CD4-positive, alpha-beta T cell treated with Interleukin-10 for 1 hour (primary cell): ENCODE measurements at places on chromosomes 6 and 20.

DNA sequence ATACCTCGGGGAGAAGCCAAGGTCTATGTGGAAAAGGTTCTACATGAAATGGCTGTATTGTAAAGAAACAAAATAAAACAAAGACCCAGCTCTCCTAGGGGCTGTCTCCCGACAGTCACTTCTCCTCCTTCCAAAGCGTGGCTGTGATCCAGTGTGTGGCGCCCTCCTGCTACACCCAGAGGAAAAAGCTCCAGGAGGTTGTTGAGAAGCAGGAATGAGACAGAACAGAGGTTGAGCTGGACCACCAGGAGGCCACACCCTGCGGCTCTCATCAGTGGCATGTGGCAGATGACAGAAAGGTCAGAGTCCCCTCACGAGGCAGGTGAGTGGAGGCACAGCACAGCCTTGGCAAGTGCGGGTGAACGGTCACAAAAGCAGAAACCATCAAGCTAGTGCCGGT is 236.0 kb downstream of the TBXT start:
- DNase-seq = no peak

GRCh38 chr20:53664121-53664520 is 70.5 kb upstream of the ZNF217 start:
- no peak for DNase-seq

GRCh38 chr6:148222846-148223245 is 119.8 kb upstream of the SASH1 start:
- no peak for DNase-seq

GRCh38 chr6:161342039-161342438 is 68.2 kb upstream of the AGPAT4 start:
- DNase-seq = no peak

DNA sequence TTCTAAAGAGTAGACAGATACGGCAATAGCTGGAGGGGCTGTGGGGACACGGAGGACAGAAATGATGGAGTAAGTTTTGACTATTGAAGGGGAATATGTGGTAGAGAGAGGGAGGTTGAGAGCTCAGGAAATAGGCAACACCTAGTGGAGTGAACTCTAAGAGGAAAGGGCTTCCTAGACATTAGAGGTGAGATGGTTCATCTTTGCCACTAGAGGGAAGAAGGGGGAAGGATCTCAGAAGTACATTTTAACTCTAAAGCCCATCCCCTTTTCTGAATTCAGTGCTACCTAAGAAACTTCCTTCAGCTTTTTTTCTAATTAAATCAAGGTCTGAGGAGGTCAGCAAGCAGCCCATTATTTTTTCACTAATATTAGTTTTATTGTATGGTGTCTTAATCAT is 689.4 kb upstream of the MAP3K7 start:
- no peak for DNase-seq

DNA sequence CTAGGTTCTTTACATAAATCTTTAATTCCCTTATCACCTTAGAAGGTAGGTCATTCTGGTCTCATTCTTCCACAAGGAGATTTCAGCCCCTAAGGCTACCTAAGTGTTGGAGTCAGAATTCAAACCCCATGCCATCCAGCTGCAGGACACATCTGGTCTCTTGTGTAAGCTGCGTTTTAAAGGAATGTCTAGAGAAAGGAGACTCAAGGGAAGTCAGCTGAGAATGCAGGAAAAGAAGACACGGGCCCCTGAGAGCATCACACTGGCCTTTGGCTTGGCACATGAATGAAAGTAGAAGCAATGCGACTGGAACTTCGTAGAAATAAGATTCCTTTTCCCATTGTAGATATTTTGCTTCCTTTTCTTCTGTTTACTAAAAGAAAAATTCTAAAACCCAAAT is 76.7 kb upstream of the SYNJ2 start:
- DNase-seq = no peak

- DNase-seq = no peak
Observed at GRCh38 chr20:58078741-58079522, 149.5 kb downstream of the ANKRD60 start.

DNA sequence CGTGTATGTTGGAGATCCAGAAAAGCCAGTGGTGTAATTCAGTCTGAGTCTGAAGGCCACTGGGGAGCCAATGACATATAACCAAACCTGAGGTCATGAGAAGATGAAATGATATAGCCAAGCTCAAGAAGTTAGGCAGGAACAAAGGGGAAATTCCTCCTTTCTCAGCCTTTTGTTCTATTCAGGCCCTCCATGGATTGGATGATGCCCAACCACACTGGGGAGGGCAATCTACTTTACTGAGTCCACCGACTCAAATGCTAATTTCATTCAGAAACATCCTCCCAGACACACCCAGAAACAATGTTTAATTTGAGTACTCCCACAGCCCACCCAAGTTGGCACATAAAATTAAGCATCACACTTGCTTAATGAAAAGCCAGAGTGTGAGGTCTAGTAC is 183.6 kb downstream of the GJA1 start:
- no peak for DNase-seq

GRCh38 chr6:7025861-7026260 is 81.9 kb upstream of the RREB1 start:
- no peak for DNase-seq

GRCh38 chr6:112086744-112087135 is 542 bp downstream of the TUBE1 start:
- peak; percentile 21 for DNase-seq

DNA sequence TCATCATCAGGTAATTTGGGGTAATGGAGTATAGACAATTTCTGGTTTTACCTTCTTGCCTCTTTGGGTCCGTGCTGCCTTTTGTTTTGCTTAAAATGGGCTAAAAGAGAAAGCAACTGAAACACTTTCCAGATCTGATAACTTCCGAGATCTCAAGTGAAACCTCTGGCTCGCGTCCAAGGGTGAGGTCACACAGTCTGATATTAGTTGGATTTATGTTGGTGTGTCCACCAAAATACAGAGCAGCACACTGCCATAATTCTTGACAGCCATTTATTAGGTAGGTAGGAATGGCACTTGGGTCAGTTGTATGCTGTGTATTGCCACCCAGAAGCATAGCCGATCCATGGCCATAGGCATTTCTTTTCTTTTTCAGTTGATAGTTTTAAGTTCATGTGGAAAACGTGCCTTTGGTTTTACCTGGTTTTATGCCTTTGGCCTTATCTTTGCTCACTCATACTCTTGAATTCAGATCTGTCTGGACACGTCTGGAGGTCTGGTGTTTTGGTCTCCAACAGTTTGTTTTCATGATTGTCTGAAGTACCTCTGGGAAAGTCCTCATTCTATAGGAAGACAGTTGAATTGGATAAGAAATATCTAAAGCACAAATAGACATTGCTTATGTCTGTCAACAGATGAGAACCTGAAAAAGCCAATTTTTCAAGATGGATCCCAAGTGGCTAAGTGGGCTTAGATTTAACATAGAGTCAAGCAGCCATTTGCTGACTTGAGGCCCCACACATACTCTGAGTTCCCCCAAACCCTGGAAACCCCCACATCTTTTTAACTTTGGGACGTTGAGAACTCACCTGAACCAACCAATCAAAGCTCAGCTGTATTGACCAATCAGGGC is 320.8 kb downstream of the SOX4 start:
- peak; percentile 4 for DNase-seq

DNA sequence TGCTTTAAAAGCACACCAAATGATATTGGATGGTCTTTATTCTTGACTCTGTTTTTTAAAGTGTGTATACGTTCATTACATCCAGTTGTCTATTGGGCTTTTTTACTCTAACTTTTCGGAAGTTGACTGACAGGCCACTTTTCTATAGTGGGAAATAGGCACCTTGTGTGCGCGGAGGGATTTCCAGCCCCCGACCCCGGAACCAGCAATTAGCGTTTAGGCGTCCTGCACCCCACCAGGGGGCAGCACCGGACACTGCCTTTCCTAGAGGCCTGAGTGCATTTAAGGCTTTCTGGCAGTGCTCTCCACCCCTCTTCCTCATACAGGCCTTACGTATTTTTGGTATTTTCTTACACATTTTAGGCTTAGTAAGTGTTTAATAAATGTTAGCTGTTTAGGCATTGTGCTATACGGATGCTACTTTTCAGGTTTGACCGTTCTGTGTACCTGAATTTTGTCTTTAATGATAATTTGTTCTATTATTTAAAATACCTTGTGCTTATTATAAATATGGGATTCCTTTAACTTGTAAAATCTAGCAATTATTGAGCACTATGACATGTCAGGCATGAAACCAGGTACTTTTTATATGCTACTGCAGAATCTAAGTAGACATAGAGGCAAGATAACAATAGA is 231.8 kb downstream of the BCKDHB start:
- DNase-seq = peak; percentile 56

DNA sequence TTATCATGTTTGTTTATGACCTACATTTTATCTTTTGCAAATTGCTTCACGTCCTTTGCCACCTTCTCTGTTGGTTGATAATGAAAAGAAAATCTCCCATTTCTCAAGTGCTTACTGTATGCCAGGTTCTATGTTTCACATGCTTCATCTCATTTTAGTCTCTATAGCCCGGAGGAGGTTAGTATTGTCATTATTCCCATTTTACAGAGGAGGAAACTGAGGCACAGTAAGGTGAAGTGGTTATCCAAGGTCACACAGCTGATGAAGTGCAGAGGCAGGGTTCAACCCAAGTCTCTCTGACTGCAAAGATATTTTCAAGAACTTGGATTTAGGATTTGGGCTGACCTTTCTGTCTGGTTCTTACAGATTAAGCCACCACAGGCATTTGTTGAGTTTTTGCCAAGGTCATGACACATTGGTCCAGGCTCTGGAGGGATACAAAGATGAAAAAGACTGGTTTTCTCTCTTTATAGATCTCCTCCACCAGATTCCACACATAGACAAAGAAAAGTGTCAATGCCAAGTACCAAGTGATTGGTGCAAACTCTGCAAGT is 20.6 kb downstream of the CNBD2 start:
- no peak for DNase-seq

GRCh38 chr6:157928428-157928827 is 53.2 kb upstream of the SYNJ2 start:
- no peak for DNase-seq

DNA sequence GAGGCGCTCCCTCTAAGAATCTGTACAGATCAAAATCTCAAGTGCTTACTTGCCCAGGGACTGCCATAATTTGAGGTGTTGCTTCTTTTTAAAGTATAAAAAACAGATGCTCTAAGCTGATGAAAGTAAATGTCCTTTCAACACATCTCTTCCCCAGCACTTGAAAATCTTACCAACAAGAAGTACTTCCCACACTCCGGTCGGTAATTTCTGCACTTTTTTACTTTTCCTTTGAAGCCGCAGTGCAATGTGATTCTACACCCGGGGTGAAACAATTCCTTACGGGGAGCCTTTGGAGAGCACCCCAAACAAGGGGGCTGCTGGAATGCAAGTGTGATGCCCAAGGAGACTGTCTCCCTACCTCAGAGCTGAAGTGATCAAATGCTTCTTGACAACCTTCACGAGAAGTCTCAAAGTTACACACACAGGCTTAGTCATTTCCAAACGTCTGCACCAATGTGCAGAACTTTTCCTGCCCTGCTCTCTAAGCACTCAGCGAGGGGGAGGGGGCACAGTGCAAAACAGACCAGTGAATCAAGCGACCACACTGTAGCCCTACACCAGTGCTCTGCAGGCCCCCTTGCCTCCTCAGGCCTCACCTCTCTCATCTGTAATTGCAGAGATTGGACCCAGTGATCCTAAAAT is 56.7 kb downstream of the ATXN1 start:
- no peak for DNase-seq

GRCh38 chr6:12439296-12439695 is 149.1 kb downstream of the EDN1 start:
- no peak for DNase-seq

DNA sequence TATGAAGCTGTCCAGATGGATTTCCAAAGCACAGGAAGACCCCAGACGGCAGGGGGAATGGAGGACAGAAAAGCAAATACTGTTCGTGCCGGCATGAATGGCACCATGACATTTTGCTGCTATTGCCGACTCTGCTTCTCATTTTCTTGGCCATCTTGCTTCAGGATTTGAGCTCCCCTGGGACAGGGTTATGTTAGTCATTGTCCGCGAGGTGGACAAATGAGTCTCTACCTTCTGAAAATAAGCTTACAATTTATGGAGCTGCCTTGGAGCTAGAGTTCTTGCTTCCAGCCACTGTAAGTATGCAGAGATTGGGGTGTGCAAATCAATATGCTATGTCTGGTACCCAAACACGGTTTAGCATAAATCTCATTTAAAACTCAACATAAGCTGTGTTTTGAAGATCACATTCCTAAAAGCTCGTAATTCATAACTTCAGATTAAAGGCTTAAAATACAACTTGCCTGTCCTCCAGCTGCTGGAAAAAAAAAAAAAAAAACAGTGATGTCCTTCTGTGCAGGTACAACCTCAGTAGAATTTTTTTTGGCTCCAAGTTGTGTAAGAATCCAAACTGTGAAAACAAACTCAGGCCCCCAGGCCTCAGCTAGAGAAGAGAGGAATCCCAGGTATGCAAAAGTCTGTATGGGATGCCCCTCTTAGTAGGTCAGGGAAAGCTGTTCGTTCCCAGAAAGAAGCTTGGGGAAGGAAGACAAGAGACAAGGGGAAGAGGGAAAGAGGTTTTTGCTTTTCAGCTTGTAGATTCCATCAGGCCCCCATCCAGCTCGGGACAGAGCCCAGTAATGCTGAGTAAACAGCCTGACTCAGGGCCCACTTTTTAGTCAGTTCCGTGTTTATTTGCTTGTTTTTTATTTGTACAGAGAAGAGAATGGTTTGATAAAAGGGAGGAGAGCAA is 184.2 kb upstream of the FOXA2 start:
- DNase-seq = no peak

GRCh38 chr6:13289789-13290318 is 38.5 kb downstream of the TBC1D7 start:
- no peak for DNase-seq
